Spinal cord (tissue), 10 donors: ENCODE measurements at places on chromosomes 2 and 18. TPM values are rescaled to one million over a fixed set of nuclear protein-coding genes. Genes with fewer than 3 reads are reported as not detected.

RBFA gene
- 29.2 TPM for polyA plus RNA-seq

DNA sequence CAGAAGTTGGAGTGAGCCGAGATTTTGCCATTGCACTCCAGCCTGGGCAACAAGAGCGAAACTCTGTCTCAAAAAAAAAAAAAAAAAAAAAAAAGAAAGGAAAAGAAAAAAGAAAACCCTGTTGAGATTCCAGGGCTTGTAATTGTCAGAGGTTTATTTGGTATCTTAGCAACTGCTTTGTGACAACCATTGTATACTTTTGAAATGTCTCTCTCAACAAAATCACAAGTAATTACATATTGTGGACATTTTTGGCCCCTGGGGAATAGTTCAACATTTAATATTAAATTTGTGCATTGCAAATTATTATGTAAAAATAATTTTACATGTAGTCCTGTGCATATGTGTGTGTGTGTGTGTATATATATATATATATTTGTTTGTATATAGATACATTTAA, 270.8 kb downstream of the GALNT13 start:
- DNase-seq = no peak

- DNase-seq = no peak
These were observed 122.7 kb downstream of the LAMA1 start for GRCh38 chr18:6994771-6995430.

MROH2A gene
- polyA plus RNA-seq = 0.12 TPM

DNA sequence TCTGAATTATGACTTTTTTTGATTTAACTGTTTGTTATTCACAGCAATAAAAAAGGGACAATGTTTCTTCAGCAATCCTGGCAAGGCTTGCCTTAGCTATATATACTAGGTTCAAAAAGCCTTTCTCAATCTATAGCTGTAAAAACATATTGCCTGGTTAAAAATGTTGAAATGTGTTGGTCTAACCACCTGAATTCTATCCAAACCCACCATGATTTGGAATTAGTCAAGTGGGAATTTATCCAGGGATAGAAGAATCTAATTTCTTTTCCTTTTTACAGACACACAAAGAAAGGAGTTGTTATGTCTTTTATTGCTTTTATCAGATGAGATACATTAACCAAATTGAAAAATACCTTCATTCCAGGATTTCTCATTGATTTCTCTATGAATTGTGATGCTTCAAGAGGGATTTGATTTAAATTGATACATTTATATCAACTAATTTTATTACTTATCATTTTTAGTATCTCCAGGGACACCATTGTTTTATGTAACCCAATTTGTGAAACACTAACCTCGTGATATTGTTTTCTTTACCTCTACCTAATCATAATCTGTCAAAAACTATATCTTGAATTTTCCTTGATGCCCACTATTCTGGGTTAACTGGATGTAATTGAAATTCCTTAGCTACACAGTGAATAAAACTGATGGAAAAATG, 88.1 kb downstream of the LRP1B start:
- no peak for DNase-seq

REG3A gene
- not detected for polyA plus RNA-seq

DNA sequence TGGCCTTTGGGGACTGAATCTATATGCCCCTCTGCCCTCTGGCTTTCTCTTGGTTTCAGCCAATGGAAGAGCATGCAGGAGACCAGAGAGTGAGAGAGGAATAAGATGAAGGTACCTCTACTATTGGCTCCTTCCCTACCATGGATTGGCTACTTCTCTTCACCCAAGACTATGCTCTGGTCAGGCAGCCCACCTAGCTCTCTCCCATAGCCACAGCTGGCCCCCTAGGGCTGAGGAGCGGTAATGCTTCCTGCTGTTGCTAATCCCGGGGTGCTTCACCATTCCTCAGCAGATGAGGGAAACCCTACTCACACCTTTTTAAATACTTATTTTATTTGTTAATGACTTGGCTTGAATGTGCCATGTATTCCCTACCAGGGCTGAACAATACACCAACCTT, 142.4 kb downstream of the MREG start:
- no peak for DNase-seq

- no peak for DNase-seq
These were observed 329.8 kb upstream of the MYT1L start for GRCh38 chr2:2660789-2661355.
